ENCODE measurements at places on chromosomes 7 and 10.

- DNase-seq, result no peak
Observed at GRCh38 chr7:11315666-11316258, 342.1 kb downstream of the PHF14 start.

- DNase-seq, result no peak
Observed at GRCh38 chr10:27526242-27526641, 22.1 kb downstream of the RAB18 start.

DNA sequence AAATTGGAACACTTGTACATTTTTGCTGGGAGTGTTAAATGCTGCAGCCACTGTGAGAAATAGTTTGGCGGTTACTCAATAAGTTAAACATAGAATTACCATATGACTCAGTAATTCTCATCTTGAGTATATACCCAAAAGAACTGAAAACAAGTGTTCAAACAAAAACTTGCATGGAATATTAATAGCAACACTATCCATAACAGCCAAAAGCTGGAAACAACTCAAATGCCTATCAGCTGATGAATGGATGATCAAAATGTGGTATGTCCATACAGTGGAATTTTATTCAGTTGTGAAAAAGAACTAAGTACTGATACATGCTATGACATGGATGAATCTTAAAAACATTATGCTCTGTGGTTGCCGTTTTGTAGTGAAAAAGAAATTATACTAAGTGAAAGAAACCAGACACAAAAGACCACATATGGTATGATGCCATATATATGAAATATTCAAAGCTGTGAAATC is 63.0 kb upstream of the SP4 start:
- no peak for DNase-seq

- no peak for DNase-seq
Observed at GRCh38 chr7:24221500-24221899, 62.5 kb upstream of the NPY start.

DNA sequence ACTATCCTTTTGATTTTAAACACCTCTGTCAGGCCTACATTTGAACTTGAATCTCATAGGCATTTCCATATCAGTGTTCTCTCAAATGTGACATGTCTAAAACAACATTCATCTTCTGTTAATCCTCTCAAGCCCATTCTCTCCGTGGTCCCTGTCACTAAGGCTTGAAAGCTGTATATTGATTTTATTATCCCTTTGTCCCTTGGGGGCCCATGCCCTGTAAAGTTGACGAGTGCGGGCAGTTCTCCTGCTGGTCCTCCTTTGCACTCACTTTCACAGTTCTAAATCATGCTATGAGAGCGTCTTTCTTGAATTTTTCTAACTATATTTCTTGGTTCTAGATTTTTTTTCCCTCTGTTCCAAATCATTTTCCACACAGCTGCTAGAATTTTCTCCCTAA is 27.3 kb downstream of the GALNT11 start:
- DNase-seq, result no peak

GRCh38 chr10:17811146-17811865 is 2.2 kb downstream of the MRC1 start:
- DNase-seq, result no peak

- no peak for DNase-seq
Observed at GRCh38 chr10:113053881-113054280, 103.8 kb downstream of the TCF7L2 start.

GRCh38 chr10:32068569-32068968 is 12.3 kb upstream of the KIF5B start:
- no peak for DNase-seq

GRCh38 chr7:8605221-8605620 is 171.8 kb downstream of the NXPH1 start:
- DNase-seq, result no peak

GRCh38 chr10:131851346-131851745 is 49.5 kb upstream of the PPP2R2D start:
- no peak for DNase-seq

GRCh38 chr10:19946245-19946644 is 130.0 kb downstream of the PLXDC2 start:
- no peak for DNase-seq
